ENCODE measurements at places on chromosomes 4 and X. TPM values are rescaled to one million over a fixed set of nuclear protein-coding genes. Genes with fewer than 3 reads are reported as not detected.

DRD5 gene
- total RNA-seq: not detected

- no peak overlapping the region for H3K27ac ChIP-seq
- H3K4me3 ChIP-seq: no peak overlapping the region
- no peak for DNase-seq
- H3K4me1 ChIP-seq: no peaks in the 10 kb centered on the region
- H3K36me3 ChIP-seq: no peaks in the 10 kb centered on the region
- no peaks in the 10 kb centered on the region for H3K27me3 ChIP-seq
These were observed 27.9 kb upstream of the HERC6 start for GRCh38 chr4:88350786-88351185.

- H3K27ac ChIP-seq: no peak overlapping the region
- no peaks in the 10 kb centered on the region for H3K4me1 ChIP-seq
- no peak overlapping the region for H3K4me3 ChIP-seq
- no peaks in the 10 kb centered on the region for H3K36me3 ChIP-seq
- H3K27me3 ChIP-seq: peaks cover 10% of the 10 kb centered on the region
These were observed 135.2 kb downstream of the STK32B start for GRCh38 chr4:5186271-5187064.

- H3K4me3 ChIP-seq: no peak overlapping the region
- no peaks in the 10 kb centered on the region for H3K27me3 ChIP-seq
- no peaks in the 10 kb centered on the region for H3K4me1 ChIP-seq
These were observed 137.7 kb upstream of the LIMCH1 start for GRCh38 chr4:41400296-41400695.
